Left colon (tissue), 2 donors: ENCODE measurements at places on chromosomes 3 and 15. TPM values are rescaled to one million over a fixed set of nuclear protein-coding genes. Genes with fewer than 3 reads are reported as not detected.
A peak's percentile ranks its signal among the peaks of the same experiment; 100 is the strongest.

The CCDC39 gene
- total RNA-seq = not detected

The APBA2 gene
- 1.6 TPM for total RNA-seq

The KLHL40 gene
- total RNA-seq = not detected

The MUC20 gene
- 110 TPM for total RNA-seq

The SPATA12 gene
- total RNA-seq = not detected

DNA sequence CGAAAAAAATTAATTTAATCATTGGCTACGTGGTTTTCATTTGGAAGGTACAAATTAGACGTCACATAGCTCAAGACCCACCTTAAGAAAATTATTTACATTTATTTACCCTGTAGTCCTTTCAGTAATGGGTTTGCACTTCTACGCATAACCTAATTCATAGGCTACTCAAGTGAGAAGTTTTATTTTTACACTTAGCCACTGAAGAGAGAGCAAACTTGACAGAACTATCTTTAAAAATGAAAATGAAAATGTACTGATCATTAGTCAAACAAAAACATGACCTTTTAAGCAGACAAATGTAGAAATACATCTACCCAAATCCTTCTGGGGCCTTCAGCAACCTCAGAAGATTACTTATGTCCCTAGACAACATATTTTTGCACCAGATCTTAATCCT is 269.4 kb upstream of the TTC14 start:
- DNase-seq = no peak

DNA sequence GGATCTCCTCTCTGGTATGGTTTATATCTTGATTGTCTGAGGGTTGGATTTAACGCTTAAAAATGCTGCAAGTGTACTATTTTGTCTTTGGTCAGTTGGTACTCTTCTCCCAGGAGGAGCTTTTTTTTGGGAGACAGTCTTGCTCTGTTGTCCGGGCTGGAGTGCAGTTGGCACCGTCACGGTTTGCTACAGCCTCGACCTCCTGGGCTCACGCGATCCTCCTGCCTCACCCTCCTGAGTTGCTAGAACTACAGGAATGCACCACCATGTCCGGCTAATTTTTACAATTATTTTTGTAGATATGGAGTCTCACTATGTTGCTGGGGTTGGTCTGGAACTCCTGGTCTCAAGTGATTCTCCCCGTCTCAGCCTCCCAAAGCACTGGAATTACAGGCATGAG is 89.5 kb downstream of the FNDC3B start:
- no peak for DNase-seq

- DNase-seq = peak; percentile 17
These were observed 1.2 kb downstream of the CLSTN2 start for GRCh38 chr3:139935866-139936817.

- DNase-seq = no peak
These were observed 127.2 kb upstream of the STT3B start for GRCh38 chr3:31405515-31405914.

- DNase-seq = no peak
These were observed 7.8 kb downstream of the ADAMTS17 start for GRCh38 chr15:100334015-100334414.

DNA sequence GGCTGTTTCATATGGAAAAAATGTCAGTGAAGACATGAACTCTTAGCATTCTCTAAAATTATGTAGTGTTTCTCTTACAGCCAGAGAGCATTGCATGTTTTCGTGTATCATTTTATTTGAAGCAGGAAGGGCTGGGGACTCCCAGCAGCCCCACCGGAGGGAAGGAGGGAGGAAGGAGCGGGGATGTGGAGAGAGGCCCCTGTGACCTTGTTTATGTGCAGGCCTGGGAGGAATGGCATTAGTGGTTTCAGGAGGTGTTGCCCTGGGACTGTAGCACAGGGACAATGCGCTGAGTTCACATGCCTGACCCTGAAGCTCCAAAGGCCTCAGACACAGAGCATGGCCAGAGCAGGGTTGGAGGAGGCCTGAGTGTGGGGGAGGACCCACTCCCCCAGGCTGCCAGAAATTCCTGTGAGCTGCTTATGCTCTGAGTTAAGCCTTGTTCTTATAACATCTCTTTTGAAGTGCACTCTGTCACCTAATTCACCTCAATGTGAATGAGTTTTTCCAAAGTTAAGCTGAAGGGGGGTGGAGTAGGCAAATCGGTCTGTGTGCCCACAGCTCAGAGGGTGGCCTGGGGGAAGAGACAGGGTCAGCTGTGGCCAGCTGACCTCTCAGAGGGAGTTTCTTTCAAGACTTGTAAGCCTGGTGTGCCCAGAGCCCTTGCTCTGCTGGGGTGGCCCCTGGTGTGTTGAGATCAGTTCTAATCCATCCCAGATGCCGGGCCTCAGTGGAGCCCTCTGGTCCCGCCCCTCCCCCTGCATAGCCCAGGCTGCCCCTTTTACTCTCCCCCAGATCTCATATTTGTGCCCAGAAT is 3.9 kb upstream of the RNU6-1 start:
- DNase-seq = no peak

DNA sequence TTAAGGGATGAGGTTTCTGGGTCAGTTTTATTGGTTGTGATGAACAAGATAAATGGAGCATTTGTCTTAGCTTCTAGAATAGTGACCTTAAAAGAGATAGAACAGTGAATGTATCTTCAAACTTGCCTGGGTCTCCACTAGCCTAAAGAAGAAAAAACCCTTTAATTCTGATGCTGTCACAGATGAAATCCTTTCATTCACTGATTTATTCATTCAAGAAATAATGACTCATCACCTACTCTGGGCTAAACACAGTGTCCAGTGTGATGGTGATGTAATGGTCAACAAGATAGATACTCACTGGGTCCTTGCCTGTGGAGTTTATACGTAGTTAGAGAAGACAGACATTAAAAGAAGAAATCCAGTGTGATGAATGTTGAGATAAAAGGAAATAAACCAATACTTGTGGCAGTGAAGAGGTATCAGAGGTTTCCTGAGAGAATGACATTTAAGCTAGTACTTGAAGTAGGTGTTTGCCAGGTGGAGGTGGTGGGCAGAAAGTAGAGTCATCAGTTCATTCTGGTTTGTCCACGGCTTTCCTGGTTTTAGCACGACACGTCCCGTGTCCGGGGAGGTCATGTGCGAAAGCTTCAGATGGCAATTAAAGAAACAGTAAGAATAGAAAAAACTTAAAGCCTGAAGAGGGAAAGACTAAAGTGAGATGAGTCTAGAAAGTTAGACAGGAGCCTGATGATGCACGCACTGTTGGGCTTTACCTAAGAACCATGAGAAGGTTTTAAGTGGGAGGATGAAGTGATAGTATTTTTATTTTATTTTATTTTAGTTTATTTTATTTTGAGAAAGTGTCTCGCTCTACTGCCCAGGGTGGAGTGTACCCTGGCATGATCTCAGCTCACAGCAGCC is 18.5 kb downstream of the PAK2 start:
- no peak for DNase-seq

GRCh38 chr3:54713455-54713854 is 214.4 kb downstream of the LRTM1 start:
- no peak for DNase-seq

- DNase-seq = no peak
These were observed 174.6 kb upstream of the TBL1XR1 start for GRCh38 chr3:177371888-177372287.

DNA sequence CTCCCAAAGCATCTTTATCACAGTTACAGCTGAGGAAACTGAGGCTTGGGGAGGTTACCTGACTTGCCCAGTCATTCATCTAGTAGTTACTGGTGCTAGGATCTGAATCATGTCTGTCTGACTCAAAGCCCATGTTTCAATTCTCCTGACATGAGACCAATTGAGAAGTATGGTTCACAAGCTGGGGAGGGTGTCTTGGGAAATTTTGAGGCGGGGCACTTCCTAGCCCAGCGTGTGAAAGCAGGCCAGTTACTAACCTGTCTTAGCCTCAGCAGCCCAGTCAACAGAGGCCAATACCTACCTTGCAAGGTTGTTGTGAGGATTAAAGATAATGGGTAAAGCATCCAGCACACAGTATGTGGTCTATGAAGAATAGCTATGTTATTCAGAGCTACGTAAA is 37.0 kb downstream of the CLDN18 start:
- no peak for DNase-seq

GRCh38 chr3:146449613-146450012 is 19.7 kb downstream of the PLSCR2 start:
- no peak for DNase-seq

GRCh38 chr3:193970773-193971206 is 165.2 kb upstream of the HES1 start:
- DNase-seq = no peak

GRCh38 chr3:146313746-146314111 is 62.8 kb upstream of the PLSCR4 start:
- no peak for DNase-seq

GRCh38 chr15:41558400-41559238 is at the start of gene TYRO3:
TYRO3 (plus strand) TSS chr15:41559212; CDS start chr15:41559258, 46 bp downstream.
- peak; percentile 69 for DNase-seq

DNA sequence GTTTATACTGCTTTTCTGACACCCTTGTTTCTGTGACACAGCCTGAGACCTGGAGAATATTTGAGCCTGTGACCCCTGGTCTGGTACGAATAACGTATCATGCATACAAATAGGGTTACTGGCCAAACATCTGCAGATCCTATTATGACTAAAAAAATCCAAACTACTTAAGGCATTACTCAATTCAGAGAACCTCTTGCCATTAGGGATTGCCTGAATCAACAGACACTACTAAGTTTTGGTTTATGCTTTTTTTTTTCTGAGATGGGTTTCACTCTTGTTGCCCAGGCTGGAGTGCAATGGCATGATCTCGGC is 35.4 kb downstream of the OSBPL10 start:
- no peak for DNase-seq

DNA sequence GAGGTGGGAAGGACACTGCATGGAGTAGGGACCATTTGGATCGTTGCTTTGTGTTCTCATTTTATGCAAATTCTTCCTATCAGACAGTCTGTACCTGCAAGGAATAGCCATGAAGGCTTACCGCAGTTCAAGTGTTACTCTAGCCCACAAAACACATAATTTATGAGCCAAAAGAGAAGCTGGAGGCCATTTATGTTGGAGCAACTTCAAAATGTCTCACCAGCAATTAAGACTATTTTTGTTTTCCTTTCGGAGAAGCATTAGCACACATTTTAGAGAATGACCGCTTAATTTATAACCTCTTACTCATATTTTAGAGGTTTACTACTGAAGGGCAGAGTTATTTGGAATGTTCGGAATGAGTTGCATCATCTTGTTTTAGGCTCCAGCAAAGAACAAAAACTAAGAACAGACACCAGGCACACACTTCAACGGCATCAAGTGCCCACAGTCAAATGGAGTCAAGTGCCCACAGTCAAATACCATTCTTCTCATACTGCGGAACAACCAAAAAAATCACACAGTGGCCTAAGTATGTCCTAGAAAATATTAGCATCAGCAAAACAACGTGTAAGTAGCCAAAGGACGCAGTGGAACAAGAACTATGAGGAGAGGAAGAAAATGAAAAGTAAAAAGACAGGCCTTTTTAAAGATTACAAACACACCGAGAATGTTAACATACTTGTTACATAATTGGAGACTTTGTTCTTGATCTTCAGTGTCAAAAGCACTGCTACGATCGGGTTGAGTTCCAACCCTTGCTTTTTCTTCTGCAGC is 17.5 kb upstream of the GOLGA8J start:
- DNase-seq = no peak
